ENCODE measurements at places on chromosomes 7 and 10.

- DNase-seq = no peak
Observed at GRCh38 chr10:9068003-9068402, 1013.5 kb downstream of the GATA3 start.

- no peak for DNase-seq
Observed at GRCh38 chr10:31358688-31359330, 39.8 kb downstream of the ZEB1 start.

DNA sequence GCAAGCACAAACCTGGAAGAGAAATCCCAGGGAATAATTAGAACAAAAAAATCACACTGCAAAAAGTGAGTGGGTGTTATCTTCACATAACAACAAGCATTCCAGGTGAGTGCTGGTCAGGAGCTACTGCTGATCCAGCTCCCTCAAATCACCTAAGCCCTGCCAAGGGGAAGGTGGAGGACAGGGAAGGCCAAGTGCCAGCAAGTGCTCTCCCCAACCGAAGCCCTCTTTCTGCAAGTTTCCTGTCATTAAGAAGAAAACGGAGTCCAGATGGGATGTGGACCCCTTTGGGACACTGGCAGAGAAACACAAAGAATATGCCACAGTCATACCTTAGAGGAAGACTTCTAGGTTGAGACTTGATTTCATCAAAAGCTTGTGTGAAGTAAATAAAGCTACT, 933.0 kb upstream of the ZNF722 start:
- no peak for DNase-seq

- peak; percentile 28 for DNase-seq
Observed at GRCh38 chr10:28946479-28946878, 269.2 kb downstream of the BAMBI start.

DNA sequence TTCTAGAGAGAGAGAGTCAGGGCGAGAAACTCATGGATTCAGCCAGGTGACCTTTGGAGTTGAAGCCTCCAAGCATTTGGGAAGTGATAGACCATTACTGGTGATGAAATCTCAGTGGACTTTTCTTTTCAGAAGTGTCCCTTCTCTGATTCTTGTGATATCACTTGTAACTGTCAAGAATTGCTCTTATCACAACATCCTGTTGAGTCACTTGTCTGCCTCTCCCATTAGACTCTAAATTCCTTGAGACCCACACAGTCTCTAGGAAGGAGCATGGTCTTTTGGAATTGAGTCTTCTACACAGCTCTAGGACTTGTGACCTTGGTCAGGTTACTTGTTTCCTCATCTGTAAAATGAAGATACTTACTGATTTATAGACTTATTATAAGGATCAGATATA, 81.0 kb downstream of the CFAP58 start:
- peak; percentile 36 for DNase-seq

- no peak for DNase-seq
Observed at GRCh38 chr7:45662540-45663166, 88.5 kb downstream of the ADCY1 start.

- DNase-seq = no peak
Observed at GRCh38 chr10:122244001-122244975, 26.8 kb upstream of the BTBD16 start.

- peak; percentile 88 for DNase-seq
Observed at GRCh38 chr7:23333671-23334246, 34.6 kb downstream of the MALSU1 start.

GRCh38 chr10:114801411-114801813, 20.2 kb upstream of the FHIP2A start:
- DNase-seq = no peak

DNA sequence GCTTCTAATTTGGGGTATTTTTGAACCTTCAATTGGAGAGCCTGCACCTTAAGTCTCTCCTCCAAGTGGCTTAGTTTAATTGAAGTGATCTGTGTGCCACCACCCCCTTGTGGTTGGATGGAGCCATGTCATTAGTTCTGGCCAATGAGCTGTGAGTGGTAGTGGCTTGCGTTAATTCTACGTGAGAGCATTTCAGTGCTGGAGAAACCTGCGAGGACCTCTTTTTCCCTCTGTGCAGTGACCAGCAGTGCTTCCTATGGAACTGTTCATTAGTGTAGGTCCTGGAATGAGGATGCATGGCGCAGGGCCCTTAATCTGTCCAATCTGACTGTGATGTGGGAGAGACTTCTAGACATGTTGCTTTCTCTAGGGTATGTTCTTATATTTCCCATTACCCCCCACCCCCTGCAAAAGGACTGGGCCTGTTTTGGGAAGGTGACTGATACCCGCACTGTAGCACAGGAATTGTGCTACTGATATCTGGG, 3.8 kb downstream of the HILPDA start:
- DNase-seq = peak; percentile 67

GRCh38 chr10:132540456-132540855, 2.9 kb downstream of the INPP5A start:
- peak; percentile 40 for DNase-seq

- DNase-seq = no peak
Observed at GRCh38 chr7:120407010-120407409, 134.0 kb downstream of the KCND2 start.

- no peak for DNase-seq
Observed at GRCh38 chr7:82595176-82595575, 151.6 kb upstream of the CACNA2D1 start.

DNA sequence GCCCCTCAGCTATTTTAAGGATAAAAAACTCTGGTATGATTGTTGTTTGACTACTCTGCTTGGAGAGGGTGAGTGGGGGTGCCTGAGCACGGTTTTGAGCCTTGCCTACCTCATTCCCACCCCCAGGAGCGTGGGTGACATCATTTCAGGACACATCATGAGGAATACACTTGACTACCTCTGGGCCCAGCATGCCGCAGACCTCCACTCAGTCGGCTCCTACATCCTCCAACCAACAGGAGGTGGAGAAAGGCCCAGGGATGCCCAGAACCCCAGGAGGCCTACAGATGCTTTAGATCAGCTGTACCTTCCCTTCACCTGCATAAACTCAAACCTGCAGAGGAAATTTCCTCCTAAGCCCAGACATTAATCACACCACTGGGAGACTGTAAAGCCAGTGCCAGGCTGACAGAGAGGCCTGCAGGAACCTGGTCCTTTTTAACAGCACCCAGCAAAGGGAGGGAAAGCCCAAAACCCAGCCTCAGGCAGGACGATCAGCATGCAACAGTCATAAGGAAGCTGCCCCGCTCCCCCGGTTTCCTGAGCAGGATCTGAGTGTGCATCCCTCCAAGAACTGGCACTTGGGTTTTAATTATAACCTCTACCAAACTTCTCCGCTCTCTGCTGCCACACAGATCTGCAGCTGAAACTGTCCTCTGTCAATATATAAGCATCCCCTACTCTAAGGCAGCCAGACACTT, 61.7 kb upstream of the ZNRF2 start:
- no peak for DNase-seq

DNA sequence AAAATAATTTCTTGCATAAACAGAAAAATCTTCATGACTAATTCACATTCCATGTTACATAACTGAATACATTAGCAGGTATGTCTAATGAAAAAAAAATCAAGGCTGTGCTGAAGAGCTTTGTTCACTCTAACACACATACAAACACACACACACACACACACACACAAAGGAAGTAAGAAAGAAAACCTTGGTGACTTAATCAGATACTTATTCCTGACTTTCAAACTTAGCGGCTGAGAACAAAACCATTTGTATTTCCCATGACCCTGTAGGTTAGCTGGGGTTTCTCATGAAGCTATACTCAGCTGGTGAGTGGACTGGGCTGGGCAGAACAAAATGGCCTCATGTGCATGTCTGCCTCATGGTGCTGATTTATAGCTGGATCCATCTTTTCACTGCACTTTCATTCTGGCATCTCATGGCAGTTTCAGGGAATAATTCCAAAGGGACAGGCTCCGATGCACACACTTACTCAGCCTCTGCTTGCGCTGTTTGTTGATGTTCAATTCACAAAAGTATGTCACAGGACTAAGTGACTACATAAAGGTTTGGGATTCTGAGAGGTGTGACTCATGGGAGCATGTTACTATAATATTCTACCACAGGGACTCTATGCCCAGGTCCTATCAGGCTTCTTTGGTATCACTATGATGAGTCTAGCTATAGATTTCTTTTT, 161.2 kb downstream of the PCLO start:
- peak; percentile 90 for DNase-seq

DNA sequence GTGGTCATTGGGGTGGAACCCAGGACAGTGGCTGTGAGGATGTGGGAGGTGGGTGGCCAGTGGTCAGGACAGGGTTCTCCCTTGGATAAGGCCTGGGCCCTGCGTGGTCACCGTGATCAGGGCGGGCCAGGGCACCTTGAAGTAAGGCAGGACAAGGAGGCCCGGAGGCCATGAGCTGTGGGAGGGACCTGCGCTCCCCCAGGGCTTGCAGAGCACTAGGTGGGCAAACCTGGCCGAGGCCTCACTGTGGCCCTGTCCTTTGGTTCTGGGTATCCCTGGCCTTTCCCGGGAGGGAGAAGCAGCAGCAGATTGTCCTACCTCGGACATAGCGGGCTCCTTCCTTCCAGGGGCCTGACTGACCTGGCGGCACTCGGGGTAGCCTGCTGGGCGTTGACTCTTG, 144.8 kb upstream of the RET start:
- DNase-seq = no peak

- DNase-seq = no peak
Observed at GRCh38 chr10:15348579-15348978, 22.5 kb downstream of the FAM171A1 start.

- DNase-seq = no peak
Observed at GRCh38 chr7:158912406-158912805, 56.0 kb downstream of the DYNC2I1 start.

DNA sequence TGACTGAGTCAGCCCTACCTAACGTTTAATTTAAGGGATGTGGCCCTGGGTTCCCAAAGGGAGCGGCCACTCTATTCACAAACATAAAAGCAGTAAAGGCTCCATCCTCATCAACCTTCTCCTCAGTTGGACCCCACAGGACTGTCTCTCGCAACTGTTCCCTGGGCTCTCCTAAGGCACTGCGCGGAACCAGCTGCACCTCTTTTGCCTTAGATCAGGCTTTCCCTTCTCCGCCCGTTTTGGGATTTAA, 689 bp upstream of the GTPBP4 start:
- DNase-seq = no peak

GRCh38 chr10:102231357-102232318, 5.5 kb downstream of the ELOVL3 start:
- peak; percentile 71 for DNase-seq

GRCh38 chr10:124425227-124425962, 6.7 kb upstream of the OAT start:
- no peak for DNase-seq

GRCh38 chr10:11539191-11539868, 72.1 kb downstream of the USP6NL start:
- peak; percentile 31 for DNase-seq

- no peak for DNase-seq
Observed at GRCh38 chr10:131975003-131975402, 6.7 kb downstream of the BNIP3 start.

DNA sequence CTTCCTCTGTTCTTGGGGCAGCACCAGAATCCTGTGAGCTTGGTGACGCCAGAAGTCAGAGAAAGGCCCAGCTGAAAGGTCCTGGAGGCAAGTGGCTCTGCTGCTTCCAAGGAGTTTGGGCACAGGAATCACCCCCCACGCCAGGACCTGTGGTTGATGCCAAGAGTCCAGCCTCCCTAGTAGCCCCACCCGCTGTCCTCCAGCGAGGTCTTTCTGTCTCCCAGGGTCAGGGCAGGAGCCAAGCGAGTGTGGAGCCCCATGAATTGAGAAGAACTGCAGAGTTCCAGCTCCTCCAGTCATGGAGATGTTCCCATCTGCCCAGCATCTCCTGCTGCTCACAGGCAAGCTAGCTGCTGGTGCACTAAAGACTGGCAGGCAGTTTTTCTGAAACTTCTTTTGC, 631.7 kb upstream of the MGMT start:
- DNase-seq = no peak

DNA sequence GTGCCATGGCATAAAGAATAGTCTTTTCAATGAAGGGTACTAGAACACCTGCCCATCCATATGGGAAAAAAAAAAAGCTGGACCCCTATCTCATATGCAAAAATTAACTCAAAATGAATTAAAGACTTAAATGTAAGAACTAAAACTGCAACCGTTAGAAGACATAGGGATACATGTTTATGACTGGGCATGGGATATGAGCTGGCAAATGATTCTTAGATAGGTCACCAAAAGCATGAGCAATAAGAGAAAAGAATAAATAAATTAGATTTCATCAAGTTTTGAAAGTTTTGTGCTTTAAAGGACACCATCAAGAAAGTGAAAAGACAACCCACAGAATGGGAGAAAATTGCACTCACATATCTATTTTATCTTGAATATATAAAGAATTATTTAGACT, 222.0 kb downstream of the ADK start:
- no peak for DNase-seq

DNA sequence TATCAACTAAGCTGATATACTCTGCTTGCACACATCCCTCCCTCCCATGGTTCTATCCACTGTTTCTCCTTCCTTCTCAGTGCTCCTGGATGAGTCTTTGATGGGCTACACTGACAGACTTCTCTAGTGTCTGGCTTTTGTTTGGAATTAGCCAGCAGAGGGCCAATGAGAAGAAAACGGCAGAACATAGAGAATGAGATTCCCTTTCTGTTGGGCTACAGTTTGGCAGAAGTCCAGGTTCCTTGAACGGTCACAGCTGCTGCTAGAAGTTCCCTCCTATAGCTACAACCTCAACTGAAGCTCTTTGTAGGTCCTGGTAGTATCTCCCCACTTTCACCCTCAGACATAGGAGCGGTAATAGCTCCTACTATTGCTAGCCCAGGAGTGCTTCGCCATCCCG, 251.1 kb upstream of the LRRN3 start:
- DNase-seq = no peak

GRCh38 chr7:53415816-53416215, 380.4 kb downstream of the POM121L12 start:
- peak; percentile 64 for DNase-seq

- DNase-seq = no peak
Observed at GRCh38 chr7:139494835-139495579, 11.5 kb upstream of the KLRG2 start.

DNA sequence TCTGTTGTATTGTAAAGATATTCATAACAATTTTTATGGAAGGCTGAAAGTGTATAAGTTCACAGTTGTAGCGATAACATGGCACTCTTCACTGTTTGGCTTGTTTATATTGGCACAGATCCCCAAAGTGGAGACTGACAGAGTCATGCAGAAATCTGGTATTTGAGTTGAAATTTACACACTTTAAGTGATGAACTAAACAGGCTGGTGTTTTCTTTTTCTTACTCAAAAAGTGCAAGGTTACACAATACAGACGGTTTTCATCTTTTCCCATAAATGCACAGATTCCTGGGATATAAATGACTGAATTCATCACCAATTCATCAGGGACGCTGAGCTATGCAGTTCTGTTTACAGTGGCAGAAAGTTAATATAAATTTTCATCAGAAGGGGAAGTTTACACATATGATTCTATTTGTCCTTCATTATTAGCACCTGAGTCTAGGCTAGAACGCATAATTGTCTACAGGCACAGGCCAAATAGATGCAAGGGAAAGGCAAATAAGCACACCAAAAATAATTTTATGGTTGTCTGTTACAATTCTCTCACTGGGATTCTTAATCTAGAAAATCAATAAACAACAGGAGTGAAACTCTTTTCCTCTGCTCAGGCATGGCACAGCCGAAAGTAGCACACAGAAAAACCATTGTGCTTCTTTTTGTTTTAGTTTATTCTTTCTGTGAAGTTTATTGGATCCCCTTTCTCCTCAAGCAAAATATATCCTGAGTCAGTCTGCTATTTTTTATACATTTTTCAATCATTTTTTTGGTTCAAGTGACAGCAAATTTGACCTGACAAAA, 88.0 kb downstream of the FOXP2 start:
- peak; percentile 5 for DNase-seq
